ENCODE measurements at places on chromosomes 2 and 18. TPM values are rescaled to one million over a fixed set of nuclear protein-coding genes. Genes with fewer than 3 reads are reported as not detected.

DSG1 gene
- not detected for total RNA-seq

GRCh38 chr18:58611395-58612131 lies 17.3 kb downstream of the ALPK2 start:
- DNase-seq: peak; percentile 66

- DNase-seq: no peak
Measured at GRCh38 chr2:152440049-152440448, 105.1 kb downstream of the FMNL2 start.

DNA sequence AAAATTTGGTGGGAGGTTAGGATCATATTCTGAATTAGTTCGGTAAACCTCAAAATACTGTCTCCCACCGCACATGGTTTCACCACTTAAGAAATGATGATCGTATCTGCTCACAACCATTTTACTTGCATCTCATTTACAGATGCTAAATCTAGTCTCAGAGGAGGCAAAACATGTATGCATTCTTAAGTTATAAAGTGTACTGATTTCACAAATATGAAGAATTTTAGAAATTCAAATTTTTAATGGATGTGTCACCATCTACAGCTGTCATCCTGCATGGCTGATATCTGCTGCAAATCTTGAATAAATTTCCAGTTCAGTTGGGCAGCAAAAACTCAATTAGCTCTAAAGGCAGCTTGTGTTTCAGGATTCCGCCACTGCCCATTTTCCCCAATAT lies 243.3 kb upstream of the KCNJ3 start:
- DNase-seq: peak; percentile 23

OSBPL6 gene
- 5.2 TPM for total RNA-seq

BCL2L11 gene
- 2.2 TPM for total RNA-seq

DNA sequence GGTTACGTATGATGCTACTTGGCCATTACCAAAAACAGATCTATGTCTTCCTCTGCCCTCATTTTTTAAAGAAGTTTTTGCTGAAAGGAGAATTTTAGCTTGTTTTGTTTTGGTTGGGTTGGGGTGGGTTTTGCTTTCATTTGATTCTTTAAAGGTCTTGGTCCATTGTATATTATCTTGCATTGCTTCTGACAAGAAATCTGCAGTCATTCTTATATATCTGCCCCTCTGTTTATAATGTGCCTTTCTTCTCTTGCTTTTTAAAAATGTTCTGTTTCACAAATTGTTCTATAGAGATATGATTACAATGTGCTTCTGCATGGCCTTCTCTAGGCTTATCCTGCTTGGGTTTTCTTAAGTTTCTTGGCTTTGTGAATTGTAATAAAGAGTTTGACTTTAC lies 660.6 kb downstream of the RNF144A start:
- no peak for DNase-seq
